ENCODE measurements at places on chromosomes 4 and X.

GRCh38 chr4:184635381-184635780, 13.9 kb downstream of the CASP3 start:
- no peak for DNase-seq

- no peak for DNase-seq
These were observed 30.9 kb upstream of the TMEM150C start for GRCh38 chr4:82592639-82593038.

GRCh38 chr4:105474099-105474518, 247 bp upstream of the PPA2 start:
- peak; percentile 83 for DNase-seq

- no peak for DNase-seq
These were observed 15.4 kb upstream of the MMRN1 start for GRCh38 chr4:89879215-89879614.

DNA sequence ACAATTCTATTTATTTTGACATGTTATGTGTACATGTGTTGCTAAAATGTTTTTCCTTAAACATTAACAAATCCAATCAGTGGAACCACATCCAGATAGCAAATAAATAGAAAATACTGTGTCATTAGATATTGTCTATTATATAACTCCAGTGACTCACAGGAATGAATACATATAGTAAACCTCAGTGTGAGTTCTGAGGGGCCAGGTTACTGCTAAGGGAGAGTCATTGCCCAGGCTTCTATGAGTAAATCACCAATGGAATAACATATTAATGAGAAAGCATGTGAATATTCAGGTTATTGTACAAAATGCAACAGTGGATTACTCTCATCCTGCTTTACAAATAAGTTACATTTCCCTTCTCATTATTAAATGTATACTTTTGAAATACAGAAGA, 27.2 kb downstream of the TACR3 start:
- DNase-seq, result no peak

DNA sequence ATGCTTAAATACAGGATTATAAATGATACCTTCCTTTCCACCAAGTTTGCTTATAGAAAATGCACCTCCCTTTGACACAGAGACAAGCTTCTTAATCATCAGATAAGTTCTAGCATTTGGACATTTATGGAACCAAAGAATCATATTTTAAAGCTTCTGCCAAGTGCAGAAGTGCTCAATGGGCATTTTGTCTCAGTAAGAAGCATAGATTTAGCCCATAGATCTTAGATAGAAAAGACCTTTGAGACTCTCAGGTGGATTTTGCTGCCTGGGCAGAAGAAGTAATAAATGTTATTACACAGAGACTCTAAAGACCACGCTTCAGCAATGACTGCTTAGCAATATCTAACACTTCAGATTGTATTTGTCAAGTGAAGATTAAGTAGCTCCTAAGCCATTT, 174.6 kb downstream of the VEGFC start:
- DNase-seq, result no peak

- no peak for DNase-seq
These were observed 103.0 kb downstream of the HHIP start for GRCh38 chr4:144748814-144749555.

GRCh38 chrX:69216446-69216845, 51.2 kb upstream of the PJA1 start:
- no peak for DNase-seq

DNA sequence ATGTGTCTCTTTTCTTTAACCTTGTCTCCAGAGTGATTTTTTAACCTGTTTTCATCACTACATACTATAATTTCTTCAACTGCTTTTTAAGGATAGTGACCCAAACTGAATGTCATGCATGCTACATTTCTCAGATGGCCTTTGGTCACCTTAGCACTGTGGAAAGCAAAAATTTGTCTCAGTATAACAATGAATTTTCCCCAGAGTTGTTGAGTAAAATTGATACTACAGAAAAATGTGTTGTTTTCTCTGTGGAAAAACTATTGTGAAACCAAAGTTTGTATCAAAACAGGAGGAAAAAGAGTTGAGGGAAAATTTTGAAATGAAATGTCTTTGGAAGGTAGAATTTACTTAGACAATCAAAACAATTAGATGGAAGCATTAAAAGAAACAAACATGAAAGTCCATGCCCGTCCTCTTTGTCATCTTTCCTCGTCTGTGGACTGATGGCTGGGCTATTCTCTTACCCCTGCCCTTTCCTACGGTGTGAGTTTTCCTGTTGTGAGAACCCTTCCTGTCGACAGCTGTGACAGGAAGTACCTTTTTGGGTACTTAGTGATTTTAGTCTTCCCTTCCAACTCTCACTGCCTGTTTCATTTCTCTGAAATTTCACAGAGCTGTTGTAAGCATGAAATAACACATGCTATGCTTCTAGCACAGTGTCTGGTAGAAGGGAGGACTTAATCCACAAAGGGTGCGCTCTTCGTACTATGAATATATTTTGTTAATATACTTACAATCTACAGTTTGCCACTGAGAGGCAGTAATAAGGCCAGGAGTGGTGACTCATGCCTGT, 50.8 kb downstream of the LRP2BP start:
- DNase-seq, result no peak

- DNase-seq, result no peak
These were observed 14.7 kb upstream of the TBC1D1 start for GRCh38 chr4:37876156-37876555.

DNA sequence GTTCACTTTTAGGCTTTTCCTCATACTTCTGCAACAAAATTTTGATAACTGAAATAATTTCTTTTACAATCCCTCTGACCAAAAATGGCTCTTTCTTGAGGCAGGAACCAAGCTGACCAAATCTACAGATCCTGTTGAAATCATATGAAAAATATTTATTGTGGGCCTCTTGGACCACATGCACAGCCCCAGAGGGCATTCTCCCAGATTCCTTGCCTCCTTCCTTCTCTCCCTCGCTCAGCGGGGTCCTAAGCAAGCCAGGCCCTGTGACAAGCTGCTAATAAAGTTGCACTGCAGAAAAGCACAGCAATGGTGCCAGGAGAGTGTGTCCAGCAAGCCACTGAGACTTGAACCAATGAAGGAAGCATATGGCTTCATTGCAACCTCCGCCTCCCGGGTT, 40.7 kb downstream of the PRDM5 start:
- no peak for DNase-seq

- no peak for DNase-seq
These were observed 437.6 kb upstream of the AGA start for GRCh38 chr4:177879851-177880250.

DNA sequence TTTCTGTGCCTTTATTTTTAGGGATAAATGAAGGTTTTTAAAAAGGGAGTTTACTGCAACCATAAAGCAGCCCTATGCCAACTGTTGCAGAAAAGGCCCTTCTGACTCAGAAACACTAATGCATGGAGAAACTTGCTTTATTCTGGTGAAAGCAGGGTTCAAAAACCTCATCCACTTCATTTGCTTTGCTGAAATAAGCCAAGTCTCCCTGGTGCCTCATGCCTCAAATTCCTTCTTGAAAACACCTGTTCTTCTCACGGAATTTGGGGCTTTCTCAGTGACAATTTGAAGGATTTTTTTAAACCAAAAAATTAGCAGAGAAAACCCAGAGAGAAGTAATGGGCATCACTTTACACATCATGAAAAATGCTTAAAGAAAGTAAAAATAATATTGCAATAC, 349.0 kb downstream of the PCDH7 start:
- no peak for DNase-seq

GRCh38 chrX:136210243-136210642, 41.0 kb downstream of the MAP7D3 start:
- DNase-seq, result no peak

DNA sequence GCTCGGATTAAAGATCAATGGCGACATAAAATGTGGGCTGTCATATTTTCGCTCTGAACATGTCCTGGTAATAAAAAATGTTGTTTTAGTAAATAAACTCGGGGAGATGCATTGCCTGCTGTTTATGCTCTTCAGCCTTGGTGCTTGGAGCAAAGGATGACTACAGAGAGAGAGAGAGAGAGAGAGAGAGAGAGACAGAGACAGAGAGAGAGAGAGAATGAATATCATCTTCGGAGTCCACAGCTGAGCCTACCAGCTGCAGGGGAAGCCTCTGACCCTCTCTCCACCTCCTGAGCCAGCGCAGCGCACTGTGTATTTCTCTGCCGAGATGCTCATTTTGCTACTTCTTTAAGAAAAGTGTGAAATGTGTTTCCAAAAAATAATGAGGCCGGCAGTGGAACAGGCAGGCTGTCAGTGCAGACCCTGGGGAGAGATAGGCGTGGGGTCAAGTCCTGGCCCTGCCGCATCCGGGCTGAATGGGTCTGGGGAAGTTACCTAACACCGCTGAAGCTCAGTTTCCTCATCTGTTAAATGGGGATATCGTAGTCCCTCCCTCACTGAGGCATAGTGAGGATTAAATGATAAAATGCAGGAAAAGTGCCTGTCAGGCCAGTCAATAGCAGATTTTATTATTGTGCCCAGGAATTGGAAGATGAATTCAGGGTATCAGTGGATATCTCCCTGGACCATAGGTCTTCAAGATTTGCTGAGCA, 58.5 kb upstream of the LGI2 start:
- no peak for DNase-seq

DNA sequence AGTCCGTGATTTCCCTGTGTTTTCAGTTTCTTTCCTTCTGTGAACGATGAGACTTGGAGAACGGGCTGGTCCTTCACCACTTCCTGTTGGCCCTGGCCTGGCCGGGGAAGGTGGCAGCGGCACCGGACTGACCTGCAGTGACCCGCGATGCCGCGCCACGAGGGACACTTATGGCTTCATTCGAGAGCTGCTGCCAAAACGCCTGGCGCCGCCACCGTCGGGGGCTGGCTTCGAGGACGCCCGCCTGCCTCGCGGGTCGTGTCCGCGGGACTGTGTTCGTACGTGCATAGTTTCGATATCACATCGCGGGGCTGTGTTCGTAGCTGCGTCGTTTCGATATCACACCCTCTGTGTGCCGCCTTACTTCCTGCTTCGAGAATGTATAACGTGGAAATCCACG, 7.5 kb upstream of the UVSSA start:
- peak; percentile 79 for DNase-seq

- DNase-seq, result no peak
These were observed 7.2 kb downstream of the IL9R start for GRCh38 chrX:156004740-156005139.

DNA sequence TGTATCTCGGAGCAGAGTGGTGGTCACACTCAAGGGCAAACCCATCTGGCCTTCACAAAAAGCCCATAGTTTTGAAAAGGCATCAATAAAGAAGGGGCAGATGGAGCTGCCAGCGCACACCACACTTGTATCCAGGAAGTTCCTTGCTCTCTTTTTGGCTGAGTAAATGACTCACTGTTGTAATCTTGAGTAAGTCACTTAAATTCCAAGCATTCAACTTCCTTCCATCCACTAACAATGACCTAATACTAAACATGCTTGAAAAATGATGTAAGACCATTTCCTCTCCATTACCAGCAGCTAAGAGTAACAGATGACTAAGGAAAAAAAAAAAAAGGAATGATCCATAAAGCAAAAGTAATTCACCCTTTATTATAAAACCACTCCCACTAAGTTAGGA, 32.4 kb upstream of the MYOZ2 start:
- no peak for DNase-seq

GRCh38 chr4:155674669-155675071, 8.0 kb downstream of the GUCY1A1 start:
- no peak for DNase-seq

DNA sequence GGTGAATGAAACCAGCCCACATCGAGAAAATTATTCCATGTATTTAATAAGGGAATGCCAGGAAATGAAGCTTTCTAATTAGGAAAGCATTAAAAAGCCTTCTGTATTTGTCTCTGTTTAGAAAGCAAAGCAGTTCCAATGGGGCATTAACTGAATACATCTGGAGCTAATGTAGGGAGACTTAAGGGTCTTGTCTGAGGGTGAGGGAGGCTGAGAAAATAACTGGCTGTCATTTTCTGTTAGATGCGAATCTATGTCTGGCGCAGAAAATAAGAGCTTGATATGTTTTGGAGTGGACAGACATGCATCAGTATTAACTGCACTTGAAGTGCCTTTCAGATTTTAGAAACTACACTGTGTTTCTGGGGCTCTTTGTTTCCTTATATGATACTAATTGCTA, 111.3 kb downstream of the KLHL8 start:
- DNase-seq, result no peak

DNA sequence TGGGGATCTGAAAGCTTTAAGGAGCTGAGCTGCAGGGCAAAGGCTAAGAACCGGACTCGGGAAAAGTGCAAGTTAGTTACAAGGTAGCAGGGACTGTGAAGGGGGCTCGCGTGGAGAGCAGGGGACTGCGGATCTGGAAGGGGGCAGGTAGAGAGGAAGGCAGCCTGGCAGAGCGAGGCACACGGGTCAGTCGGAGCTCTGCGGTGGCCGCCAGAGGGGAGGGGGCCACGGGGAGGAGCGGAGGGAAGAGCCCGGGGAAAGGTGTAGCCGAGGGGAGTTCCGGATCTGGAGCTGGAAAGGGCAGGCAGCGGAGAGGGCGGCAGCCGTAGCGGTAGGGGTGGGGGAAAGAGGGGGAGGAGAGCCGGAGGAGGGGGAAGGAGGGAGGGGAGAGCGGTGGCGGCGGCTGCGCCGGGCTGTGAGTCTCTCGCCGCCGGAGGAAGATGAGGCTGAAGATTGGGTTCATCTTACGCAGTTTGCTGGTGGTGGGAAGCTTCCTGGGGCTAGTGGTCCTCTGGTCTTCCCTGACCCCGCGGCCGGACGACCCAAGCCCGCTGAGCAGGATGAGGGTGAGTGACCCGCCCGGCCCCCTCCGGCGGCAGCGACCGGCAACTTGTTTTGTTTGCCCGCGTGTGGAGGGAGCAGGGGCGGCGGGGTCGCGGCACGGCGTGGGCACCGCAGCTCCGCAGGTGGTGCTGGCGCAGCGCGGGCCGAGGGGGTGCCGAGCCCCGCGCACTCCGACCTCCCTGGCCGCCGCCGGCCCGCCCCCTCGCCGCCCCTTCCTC, at the start of gene GALNT7:
Gene GALNT7, plus strand, starts transcription at position 416 of the 782 bp plus-strand sequence. Its CDS starts 25 bp downstream, at position 441.
- DNase-seq, result peak; percentile 48

DNA sequence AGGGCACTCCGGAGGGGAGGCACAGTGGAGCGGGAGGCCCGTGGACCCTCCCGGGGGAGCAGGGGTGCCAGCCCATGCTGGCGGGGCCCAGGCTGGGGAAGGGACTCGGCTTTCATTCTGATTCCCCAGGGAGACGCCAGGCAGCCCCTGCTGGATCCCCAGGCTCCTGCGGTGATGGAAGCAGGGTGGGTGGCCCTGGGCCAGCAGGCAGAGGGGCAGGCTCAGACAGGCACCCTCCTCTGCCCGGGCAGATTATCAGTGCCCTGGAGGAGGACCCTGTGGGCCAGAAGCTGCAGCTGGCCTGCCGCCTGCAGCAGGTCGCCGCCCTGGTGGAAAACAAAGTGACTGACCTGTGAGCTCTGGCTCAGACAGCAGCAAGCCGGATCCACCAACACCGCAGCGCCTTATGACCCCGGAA, 2.1 kb upstream of the SRPK3 start:
- DNase-seq, result no peak

DNA sequence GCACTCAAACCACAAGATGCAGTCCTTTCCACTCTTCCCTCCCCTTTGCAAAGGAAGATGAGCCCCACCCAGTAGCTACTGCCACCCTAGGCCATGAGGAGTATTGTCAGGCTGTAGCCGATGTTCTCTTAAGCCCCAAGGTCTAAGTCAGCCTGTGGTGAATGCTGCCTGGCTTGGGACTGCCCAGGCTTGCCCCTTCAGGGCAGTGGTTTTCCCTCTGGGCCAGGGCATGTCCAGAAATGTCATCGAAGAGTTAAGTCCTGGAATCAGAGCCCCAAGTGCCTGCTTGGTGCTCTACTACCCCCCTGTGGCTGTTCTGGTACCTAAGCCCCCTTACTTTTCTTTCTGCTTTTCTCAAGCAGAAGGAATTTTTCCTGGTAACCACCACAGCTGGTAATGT, 11.8 kb upstream of the PGK1 start:
- DNase-seq, result no peak

GRCh38 chrX:140764401-140764919, 54.9 kb downstream of the LINC00632 start:
- no peak for DNase-seq
